ENCODE measurements at places on chromosomes 7 and 10.

GRCh38 chr7:27188386-27189294 is 3.6 kb upstream of the HOXA11 start:
- DNase-seq, result peak; percentile 24

DNA sequence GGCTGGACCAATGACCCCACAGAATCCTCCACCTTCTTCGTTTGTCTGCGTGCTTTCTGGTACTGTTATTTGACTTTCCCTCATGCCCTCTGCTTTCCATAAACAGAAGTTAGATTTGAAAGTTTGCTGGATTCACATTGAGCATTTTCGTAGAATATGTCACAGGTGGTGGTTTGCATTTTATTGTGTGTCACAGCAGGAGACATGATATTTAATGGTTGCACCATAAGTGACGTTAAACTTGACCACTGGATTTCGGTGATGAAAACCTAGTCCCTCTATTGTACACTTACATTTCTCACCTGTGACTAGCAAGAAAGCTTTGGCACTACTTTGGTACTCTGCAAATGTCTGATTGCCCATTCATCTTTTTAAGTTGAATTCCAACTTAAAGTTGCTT is 15.2 kb upstream of the MKX start:
- DNase-seq, result no peak

DNA sequence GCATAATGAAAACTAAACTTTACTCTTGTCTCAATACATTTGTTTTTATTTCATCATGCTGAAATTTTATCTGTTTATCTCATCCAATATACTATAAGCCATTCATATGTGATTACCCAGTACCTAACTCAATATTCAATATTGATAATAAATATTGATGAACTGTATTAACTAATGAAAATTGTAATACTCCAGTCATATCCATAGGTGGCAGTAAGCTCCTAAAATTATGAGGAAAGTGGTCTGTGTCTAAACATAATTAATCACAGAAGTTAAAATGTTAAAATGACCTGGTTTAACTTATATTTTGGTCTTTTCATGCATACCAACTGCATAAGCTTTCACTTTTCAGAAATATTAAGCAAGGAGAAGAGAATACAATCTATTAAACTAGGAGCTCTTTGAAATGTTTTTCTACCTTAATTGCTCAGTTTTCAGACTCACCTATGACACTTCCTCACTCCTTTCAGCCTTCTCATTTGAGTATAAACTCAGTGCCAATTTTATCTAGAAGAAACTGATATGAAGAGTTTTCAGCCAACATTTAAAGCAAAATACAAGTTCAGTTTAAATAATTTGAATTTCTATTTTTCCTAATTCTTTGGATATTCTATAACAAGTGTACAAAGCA is 30.5 kb upstream of the VWDE start:
- DNase-seq, result no peak

DNA sequence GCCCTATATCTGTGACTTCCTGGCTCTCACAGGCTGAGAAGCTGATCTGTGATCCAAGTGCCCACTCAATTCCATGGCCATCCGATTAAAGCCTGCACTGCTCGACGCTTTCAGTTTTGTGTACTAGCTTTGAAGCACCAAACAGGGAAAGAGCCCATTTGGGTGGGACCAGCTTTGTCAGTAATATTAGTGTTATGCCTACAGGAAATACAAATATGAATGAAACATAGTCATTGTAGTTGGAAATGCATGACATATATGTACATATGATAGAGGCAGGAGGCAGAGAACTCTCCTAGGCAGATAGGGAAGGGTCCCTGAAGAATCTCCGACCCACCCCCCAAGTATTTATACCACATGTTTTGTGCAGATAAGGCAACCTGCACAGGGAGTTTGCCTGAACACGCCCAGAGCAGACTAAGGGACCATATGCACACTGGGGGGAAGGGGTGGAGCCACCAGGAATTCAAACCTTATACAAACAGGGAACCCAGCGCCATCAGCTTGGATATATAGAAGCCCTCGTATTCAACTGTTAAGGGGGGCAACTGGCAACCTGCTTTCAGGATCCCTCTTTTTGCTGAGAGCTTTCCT is 653.2 kb downstream of the PARD3 start:
- DNase-seq, result no peak

GRCh38 chr10:65544756-65545155 is 1381.1 kb upstream of the LRRTM3 start:
- no peak for DNase-seq

- DNase-seq, result no peak
Measured at GRCh38 chr10:116082206-116082605, 190.8 kb downstream of the GFRA1 start.

- DNase-seq, result peak; percentile 37
Measured at GRCh38 chr7:381211-382042, 91.5 kb downstream of the FOXL3 start.

- DNase-seq, result no peak
Measured at GRCh38 chr10:72729528-72729927, 37.6 kb downstream of the MCU start.

DNA sequence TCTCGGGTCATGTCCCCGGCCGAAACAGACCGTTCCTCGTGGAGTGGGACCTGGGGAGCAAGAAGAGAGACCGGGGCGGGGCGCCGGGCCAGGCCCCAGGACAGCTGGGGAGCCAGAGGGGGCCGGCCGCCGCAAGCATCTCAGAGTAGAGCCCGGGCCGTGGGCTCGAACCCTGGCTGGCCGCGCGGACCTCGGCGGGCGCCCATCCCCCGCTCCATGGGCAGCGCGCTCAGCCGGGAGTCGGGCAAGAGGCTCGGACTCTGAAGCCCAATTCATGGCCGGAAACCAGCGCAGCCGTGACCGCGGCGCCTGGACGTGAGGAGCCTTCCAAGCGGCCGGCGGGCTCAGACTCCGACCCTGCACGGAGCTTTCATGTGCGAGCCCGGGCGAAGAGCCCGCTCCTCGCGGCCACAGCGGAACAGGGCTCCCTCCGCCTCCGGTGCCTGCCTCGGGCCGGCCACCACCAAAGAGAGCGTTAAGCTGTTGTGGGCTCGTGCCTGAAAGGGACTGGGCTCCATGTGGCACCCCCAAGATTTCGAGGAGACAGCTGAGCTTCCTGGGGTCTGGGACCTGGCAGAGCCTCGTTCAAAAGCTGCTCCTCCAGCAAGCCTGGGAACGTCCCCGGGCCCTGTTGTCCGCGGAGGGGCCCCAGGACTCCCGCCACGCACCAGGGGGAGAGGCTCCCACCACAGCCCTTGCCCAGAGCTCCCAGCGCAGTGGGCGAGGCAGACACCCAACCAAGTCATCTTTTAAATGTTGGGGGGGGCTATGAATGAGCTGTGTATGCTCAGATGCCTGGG is 757 bp upstream of the GRID1 start:
- DNase-seq, result no peak

DNA sequence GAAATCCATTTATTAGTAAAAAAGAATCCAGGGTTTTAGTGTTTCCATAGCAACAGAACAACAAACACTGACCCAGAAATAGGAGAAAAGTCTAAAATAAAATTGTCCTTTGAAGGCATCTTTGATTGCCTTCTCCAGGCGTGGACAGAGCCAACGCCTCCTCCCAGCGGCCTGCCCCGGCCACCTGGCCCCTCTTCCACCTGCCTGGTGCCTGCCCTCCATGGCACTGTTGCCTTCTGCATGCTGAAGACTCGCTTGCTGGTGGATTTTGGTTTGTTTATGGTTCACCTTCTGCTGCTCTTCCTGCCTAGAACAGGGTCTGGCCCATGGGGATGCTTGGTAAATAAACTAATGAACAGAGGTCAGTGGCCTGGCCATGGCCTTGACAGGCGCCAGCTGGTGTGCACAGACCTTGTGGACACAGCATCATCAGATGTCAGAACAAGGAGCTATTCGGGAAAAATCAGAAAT is 107.4 kb downstream of the DYNC2I1 start:
- DNase-seq, result no peak

DNA sequence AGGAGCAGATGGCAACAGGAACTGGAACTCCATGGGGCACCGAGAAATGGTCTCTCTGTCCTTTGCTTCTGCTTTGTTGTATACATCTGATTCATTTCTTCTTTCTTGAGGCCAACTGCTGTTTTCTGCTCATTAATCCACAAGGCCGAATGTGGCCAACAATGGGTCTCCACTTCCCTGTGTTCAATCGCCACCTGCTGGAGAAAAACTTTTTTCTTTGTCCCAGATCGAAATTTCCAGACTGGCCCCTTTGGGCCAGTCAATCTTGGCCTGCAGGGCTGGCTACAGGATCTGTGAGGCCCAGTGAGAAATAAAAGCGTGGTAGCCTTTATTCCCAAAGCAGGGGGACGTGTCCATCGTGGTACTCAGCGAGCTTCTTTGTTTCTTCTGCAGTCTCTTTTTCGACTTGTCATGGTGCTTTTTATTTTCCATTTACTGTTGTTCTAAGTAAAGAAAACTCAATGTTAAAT is 58.8 kb downstream of the PARP12 start:
- peak; percentile 37 for DNase-seq

GRCh38 chr7:35777121-35777520 is 23.7 kb upstream of the SEPTIN7 start:
- DNase-seq, result no peak

GRCh38 chr7:98300595-98301372 is 19.3 kb downstream of the BRI3 start:
- DNase-seq, result no peak

DNA sequence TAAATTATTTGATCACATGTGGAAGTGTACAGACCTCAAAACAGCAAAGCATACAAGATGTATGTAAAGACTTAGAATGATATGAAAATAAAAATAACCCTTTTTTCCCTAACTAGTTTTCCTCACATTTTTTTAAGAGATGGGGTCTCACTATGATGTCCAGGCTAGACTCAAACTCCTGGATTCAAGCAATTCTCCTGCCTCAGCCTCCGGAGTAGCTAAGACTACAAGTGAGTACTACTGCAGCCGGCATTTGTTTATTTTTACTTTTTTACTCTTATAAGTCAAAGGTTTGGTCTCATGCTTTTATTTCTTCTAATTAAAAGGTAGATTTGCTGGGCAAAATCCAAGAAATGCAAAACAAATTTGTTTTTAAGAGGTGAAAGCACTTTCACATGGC is 124.4 kb upstream of the ASAH2 start:
- no peak for DNase-seq

GRCh38 chr10:44384601-44385025 is 284 bp downstream of the CXCL12 start:
- DNase-seq, result no peak

- no peak for DNase-seq
Measured at GRCh38 chr10:119284679-119285096, 77.3 kb downstream of the GRK5 start.

GRCh38 chr7:134420424-134421125 is 38.3 kb downstream of the AKR1B1 start:
- no peak for DNase-seq

DNA sequence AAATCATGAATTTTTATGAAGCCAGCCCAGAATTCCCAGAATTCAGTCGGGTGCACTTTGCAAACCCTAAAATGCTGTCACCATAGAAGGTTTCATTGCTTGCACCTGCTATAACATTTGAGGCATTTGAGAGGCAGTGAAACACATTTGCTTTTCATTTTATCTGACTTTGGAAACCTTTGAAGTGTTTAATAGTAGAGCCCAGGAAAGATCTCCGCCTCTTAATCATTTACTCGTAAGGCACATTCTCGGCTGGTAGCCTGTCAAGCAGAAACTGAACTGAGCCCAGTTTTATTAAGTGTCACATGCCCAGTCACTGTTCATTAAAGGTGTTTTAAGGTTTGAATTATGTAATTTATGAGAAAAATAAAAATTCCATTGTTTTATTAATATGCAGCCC is 247.6 kb downstream of the EMX2 start:
- DNase-seq, result no peak

GRCh38 chr10:95260397-95260881 is 30.4 kb downstream of the PDLIM1 start:
- DNase-seq, result no peak

- DNase-seq, result no peak
Measured at GRCh38 chr10:11810313-11810766, 12.8 kb upstream of the PROSER2 start.

DNA sequence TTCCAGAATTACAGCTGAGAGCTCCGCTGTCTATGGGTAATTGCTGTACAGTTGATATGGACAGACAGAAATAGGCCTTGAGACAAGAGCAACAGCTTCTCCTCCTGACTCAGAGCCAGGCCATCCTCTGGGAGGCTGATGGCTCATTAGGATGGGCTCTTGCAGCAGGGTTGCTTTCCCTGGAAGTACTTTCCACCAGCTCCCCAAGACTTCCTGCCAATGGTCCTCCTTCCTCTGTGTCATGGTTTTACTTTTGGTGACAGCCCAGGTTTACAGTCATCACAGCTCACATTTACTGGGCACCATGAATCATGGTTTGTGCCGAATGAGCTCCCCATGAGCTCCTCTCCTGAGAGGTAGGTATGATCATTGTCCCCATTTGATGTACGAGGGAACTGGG is 131.8 kb downstream of the HECW1 start:
- DNase-seq, result no peak

- DNase-seq, result no peak
Measured at GRCh38 chr7:1359051-1359400, 100.2 kb downstream of the MICALL2 start.

DNA sequence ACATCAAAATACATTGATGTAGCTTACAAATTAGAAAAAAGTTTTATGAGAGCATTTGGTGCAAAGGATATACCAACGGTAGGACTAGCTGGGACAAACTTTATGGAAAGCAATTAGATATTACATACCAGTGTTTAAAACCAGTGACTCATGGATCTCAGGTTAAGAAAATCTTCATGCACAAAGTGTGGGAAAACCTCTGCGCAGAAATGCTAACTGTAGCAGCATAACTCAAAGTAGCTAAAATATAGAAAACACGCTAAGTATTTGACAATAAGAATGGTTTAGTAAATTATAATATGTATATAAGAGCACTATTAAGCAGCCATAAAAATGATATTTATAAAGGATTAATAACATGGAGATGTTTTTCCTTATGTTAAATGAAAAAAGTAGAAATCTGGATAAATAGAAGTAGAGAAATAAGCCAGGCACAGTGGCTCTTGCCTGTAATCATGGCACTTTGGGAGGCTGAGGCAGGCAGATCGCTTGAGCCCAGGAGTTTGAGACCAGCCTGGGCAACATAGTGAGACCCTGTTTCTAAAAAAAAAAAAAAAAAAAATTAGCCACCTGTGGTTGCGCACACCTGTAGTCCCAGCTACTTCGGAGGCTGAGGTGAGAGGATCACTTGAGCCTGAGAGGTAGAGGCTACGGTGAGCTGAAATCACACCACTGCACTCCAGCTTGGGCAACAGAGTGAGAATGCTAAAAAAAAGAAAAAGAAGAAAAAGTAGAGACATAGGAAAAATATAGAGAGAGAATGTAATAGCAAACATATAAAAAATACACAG is 37.2 kb downstream of the TBXAS1 start:
- no peak for DNase-seq

DNA sequence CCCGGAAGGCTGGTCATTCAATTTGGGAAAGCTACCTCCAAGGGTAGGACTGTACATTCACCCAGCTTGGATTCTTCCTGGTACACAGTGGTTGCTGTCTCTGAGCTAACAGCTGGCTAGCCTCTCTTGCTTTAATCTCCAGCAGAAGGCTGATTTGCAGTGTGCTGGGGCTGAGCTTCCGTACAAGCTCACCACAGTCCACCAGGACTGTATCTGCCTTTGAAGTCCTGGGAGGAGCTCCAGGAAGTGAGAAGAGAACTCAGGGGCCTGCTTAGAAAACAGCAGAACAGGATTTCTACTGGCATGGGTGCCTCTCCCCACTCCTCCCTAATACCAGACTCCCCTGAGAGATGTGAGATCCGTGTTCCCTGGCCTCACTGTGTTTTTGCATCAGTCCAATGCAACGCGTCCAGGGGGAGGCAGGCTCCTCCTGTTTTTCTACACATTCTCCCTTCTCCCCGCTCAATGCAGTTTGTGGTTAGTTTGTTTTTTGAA is 6.6 kb downstream of the AFAP1L2 start:
- DNase-seq, result no peak

- no peak for DNase-seq
Measured at GRCh38 chr10:63502832-63503231, 18.4 kb upstream of the REEP3 start.

Data from CD4-positive, alpha-beta T cell treated with Interleukin-4 for 4 hours (primary cell).